ENCODE measurements at places on chromosomes 11 and 22.

GRCh38 chr11:119051440-119052162 is 5.4 kb downstream of the HYOU1 start:
- no peak for DNase-seq

DNA sequence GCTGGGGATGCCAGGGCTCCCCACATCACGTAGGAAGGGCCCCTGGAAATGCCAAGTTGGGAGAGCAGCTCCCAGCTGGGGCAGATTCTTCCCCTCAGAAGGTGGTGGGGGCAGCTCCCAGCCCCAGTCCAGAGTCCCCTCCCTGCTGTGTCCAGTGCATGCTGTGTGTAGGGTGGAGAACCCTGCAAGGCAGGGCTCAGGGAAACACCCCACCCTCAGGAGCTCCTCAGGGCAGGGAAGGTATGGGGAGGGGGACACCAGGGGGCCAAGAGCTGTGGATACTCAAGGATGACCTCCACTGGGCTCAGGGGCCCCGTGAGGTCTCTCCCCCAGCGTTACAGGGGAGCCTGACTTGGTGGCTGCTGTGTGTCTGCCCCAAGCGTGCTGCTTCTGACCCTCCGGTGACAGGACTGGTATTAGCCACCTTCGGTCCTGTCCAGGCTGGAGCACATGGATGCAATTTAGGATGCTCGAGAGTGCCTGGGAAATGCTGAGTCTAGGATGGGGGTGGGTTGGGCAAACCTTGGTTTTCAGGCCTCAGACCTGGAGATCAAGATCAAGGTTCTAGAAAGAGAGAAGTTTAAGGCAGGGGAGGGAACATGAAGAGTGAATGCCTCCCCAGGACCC is 16.1 kb upstream of the CABP7 start:
- no peak for DNase-seq

DNA sequence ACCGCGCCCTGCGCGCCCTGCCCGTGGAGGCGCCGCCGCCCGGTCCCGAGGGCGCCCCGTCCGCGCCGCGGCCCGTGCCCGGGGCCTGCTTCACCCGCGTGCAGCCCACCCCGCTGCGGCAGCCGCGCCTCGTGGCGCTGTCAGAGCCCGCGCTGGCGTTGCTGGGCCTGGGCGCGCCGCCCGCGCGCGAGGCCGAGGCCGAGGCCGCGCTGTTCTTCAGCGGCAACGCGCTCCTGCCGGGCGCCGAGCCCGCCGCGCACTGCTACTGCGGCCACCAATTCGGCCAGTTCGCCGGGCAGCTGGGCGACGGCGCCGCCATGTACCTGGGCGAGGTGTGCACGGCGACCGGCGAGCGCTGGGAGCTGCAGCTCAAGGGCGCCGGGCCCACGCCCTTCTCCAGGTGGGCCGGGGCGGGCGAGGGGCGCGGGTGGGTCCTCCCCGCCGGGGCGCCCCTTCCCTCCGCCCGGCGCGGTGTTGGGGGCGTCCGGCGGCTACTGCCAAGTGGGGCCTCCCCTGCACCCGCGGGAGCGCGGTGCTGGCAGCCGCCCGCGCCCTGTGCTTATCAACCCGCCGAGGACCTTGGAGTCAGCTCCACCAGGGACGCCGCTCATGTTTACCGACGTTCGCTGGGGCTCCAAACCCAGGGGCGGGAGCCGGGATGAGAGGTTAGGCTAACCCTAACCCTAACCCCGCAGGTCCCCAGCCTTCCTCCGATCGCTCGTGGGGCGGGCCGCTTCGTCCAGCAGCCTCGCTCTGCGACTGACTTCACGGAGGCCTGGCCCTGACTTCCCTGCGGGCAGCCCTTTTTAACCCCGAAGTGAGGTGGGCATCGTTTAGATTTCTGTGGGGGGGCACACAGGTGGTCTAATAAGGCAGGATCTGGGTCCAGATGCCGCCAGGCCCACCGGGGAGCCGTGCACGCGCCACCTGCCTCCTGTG is 649 bp downstream of the SELENOO start:
- peak; percentile 5 for DNase-seq

- DNase-seq, result no peak
Measured at GRCh38 chr11:65793625-65794400, 7.0 kb downstream of the OVOL1 start.

- DNase-seq, result no peak
Measured at GRCh38 chr11:117959438-117960149, 26.6 kb upstream of the IL10RA start.

GRCh38 chr11:11289669-11290068 is 63.4 kb downstream of the CSNK2A3 start:
- no peak for DNase-seq

DNA sequence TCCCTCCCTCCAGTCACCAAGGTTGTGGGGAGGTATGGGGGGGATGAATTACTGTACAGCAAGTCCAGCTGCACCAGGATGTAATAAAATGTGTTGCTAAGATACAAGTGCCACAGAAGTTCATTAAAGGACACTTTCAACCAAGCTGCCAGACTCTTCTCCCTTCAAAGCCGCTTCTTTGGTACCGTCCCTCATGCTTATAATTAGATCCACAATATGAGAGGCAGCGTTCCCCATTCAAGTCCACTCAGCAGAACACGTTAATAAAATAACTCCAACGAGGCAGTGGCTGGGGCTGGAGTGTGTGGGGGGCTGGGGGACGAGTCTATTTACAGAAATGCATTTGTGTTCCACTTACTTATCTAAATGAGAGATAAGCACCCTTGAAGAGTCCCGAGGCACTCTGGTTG is 14.7 kb downstream of the PHF21B start:
- no peak for DNase-seq

DNA sequence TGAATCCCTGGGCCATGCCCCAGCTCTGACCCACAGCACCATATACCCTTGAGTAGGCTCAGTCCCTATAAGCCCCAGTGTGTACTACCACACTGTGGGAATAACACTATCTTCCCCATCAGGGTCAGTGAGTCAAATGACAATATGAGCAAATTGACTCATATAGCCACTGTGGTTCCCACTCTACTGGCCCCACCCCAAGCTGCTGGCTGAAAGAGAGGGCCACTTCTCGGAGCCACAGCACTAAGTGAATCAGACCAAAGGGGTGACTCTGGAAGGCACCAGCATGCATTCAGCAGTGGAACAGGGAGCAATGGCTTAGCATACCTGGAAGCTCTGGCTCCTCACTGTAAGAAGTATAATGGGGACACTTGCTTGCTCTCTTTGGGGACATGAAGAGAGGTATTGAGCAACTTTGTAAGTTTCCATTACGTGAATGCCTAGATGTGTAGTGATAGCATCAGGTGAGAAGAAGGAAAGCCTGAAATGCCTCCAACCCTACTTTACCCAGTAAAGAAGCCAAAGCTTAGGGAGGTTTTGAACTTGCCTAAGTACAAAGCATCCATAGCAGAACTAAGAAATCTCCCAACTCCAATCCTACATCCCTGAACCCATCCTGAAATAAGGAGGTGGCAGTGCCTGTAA is 13.5 kb downstream of the CD59 start:
- DNase-seq, result no peak

- DNase-seq, result peak; percentile 10
Measured at GRCh38 chr11:127236776-127237175, 236.2 kb upstream of the KIRREL3 start.

DNA sequence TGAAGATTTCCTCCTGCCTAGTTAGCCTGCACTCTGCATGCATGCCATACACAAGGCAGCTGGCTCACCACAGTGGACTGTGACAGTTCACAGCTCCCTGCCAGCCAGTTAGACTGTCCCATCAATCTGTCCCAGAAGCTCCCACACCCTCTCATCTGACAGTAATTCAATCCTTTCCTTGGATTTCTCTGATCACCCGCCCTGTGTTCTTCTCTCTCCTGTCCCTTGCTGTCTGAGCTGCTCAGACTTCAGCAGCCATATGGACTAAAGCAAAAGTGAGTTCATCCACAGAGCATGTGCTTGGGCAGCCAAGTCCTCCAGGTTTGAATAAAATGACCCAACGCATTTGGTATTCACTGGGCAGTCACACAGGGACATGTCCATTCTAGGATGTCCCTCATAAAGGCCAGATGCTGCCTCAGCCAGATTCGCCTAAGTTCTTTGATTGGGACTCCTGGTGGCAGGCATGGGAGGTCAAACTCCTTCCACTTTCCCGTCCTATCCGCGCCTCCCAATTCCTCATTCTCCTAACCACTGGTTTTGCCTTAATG is 54.5 kb upstream of the ZBTB44 start:
- peak; percentile 3 for DNase-seq

DNA sequence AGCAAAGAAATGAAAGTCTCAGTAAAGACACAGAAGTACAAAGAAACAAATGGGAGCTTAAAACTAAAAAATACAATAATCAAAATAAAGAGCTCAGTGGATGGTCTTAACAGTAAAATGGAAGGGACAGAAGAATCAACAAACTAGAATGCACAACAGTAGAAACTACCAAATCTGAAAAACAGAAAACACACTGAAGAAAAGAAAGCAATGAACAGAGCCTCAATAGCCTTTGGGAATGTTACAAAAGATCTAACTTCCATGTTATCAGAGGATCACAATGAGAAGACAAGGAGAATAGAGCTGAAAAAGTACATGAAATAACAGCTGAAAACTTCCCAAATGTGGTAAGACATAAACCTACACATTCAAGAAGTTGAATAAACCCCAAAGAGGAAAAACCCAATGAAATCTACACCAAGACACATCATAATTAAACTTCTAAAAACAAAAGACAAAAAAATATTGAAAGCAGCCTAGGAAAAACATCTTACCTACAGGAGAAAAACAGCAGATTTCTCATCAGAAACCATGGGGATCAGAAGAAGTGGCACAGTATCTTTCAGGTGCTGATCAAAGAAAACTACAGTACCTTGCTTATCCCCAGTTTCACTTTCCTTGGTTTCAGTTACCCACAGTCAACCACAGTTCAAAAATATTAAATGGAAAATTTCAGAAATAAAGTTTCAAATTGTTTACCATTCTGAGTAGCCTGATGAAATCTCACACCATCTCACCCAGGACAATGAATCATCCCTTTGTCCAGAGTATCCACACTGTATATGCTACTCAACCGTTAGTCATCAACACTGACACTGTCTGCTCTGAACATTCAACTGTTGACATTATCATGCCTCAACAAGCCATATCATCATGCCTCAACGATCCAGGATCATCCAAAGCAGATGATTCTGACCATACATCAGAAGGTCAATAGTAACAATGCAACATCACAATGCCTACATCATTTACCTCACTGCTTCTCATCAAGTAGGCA is 22.2 kb downstream of the RRAS2 start:
- no peak for DNase-seq

- DNase-seq, result no peak
Measured at GRCh38 chr11:69003301-69003865, 9.7 kb downstream of the MRGPRF start.

- no peak for DNase-seq
Measured at GRCh38 chr11:97460091-97460490, 1070.3 kb downstream of the JRKL start.

GRCh38 chr11:94946812-94947211 is 26.5 kb downstream of the CWC15 start:
- DNase-seq, result no peak

DNA sequence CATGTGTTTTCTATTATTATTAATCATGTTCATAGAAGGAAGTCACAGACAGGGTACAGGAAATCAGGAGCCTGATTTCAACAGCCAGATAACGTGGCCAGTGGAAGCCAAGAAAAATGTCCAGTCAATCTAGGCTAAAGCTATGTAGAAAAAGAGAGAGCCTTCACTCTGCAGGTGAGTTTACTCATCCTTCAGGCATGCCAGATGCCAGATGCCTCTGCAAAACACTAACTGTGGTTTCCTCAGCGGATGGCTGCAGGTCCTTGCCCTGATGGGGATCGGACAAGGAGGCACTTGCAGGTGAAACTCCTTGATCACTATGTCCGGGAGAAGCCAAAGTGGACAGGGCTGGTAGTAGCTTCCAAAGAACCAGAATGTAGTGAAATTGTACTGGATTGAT is 962.3 kb upstream of the RAG2 start:
- no peak for DNase-seq

DNA sequence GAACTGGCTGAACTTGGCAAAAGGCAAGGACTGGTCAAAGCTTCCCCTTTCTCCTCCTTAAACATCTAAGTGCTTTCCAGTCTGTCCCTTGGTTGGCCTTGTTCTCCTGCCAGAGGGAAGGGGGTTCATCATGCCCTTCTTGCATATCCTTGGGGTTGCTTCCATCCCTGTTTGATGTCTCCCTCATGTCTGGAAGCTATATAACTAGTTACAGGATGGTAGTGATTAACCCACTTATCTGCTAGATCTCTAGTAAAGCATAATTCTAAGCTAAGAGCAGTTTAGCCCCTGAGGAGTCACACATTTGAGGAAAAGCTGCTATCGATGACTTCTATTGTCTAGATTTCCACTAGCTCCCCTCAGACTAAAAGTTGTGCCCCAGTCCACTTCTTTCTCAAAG is 22.9 kb downstream of the APOL5 start:
- DNase-seq, result no peak

GRCh38 chr11:29801561-29801960 is 215.3 kb downstream of the KCNA4 start:
- no peak for DNase-seq

DNA sequence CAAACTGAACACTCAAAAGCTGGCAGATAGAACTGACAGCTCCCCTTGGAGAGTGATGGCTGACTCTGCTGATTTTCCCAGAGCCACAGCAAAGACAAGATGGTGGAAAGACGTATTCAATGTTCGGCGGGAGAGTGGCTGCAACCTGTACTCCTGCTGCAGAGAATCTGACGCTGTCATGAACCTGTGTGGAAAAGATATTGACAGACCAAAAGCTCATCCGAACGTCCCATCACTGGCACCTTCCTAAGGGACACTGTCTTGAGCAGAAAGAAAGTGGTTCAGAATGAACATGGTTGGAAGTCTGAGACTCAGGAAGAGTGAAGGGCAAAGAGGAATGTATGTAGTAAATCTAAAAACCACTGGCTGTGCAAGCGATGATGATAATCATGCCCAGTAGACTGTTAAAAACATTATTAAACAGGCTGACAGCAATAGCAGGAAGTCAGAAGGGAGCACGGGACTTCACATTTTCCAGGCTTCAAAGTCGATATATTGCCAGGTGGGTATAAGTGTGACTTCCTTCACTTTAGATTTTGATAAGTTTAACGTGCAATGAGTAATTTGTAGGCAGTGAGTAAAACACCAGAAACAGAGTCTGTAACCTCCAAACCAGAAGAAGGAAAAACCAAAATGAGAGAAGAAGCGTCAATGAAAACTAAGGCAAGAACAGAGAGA is 6.2 kb upstream of the IL17REL start:
- no peak for DNase-seq

Data from NCI-H2171 treated with DMSO at 0.1 percent for 48 hours (cell line).